Inflammatory macrophage treated with lipopolysaccharide for 4 hours (primary cell): ENCODE measurements at places on chromosomes 1 and 21.

DNA sequence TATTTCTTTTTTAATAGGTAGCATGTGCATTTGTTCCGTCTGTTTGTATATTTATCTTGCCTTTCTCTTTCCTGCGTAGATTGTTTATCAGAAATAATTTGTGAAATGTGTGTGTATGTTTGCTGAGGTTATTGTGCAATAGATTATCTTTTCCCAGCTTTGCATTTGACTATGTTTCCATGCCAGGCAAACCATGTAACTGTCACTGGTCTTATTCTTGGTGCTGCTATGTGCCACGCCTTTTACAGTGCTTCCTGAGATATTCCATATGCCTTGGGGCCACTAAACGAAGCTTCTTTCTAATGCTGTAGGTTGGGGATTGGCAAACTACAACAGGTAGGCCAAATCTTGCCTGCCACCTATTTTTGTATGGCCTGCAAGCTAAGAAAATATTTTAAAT is 598.8 kb downstream of the PLPP3 start:
- DNase-seq: no peak

DNA sequence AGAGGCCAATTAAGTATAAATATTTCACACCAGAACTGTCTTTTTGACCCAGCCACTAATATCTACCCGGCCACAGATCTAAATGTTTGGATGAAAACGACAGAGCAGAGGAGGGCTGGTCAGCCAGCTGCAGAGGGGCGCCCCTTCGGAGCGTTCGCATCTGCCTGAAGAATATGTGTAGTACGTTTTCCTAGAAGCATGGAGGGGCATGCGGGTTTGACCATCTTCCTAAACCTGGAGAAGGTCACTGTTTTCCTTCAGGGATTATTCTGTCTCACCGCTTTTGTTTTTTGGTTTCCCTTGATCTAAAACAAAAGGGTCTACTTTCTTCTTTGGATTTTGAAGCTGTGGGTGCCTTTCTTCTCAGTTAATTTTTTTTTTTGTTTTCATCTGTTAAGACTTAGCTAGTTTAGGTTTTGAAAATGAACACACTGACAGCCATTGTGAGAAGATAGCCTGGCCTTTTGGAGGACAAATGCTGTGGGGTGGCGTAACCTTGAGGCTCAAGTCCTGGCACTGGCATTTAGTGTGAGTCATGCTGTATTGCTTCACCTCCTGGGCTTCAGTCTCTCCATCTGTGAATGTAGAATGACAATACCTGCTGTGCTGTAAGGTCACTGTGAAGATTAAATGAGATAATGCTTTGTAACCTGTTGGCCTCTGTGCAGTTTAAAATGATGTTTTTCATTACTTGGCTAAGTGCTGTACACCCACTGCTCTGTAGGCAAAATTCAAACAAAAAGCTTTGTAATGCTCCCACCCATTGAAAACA is 74.1 kb upstream of the IRF2BP2 start:
- DNase-seq: peak; percentile 90

GRCh38 chr21:39713905-39714304 is 31.1 kb upstream of the IGSF5 start:
- no peak for DNase-seq

DNA sequence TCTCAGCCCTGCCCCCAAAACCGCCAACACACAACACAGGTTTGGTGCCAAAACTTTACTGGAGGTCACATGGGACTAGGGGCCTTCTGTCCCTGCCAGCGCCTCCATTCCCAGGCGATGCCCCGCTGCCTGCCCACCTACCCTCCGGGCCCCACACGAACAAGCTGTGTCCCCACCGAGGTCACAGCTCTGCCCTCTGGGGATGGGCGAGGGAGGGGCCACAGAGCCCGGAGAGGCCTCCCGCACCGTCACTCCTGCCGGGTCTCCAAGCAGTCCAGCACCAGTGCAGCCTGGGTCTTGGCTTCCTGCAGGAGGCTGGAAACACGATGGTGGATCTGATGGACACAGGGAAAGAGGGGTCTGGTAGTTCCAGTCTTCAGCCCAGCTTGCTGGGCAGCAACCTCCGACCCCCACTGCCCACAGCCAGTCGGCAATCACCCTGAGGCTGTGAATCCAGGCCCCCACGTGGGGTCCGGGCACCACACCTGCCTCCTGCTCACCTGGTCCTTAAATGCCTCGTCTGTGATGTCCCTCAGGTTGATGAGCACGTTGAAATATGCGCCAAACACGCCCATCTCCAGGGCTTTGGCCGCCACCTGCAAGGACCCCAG is 18.5 kb downstream of the FTCD start:
- DNase-seq: no peak

DNA sequence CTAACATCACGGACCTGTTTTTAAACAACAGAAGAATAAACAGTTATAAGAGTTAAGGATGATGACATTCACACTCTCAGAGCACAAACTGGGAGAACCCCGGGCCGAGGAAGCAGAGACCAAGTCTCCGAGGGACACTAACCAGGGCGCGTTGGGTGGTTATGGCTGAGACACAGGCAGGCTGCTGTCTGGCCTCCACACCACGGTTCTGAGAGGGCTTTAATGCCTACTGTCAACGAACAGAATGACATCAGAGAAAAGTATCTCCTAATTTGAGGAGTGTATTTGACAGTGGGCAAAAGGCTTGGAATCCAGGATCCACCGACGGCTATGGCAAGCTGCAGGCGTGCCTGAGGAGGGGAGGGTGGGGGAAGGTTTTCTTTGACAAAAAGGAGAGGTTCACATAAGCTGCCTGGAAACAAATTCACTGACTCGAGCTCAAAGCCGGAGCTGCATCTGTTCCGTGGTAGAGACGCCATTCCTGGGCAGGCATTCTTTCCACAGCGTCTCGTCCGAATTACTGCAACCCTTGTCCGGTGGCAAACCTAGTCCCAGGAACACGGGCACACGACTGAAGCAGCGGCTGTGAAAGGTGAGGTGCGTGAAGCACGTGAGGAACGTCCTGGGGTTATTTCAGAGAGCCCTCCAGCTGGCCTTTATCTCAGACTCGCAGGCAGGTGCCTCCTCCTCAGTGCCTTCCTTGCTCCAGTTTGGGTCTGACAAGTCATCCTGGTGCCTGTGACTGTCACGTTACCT is 9.4 kb downstream of the POFUT2 start:
- DNase-seq: no peak

GRCh38 chr1:86146566-86146965 is 10.0 kb downstream of the COL24A1 start:
- no peak for DNase-seq

DNA sequence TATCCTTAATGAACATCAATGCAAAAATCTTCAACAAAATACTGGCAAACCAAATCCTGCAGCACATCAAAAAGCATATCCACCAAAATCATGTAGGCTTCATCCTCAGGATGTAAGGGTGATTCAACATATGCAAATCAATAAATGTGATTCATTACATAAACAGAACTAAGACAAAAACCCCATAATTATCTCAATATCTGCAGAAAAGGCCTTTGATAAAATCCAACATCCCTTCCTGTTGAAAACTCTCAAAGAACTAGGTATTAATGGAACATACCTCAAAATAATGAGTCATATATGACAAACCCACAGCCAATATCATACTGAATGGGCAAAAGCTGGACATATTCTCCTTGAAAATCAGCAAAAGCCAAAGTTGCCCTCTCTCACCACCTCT is 54.6 kb upstream of the DEPDC1 start:
- DNase-seq: no peak

DNA sequence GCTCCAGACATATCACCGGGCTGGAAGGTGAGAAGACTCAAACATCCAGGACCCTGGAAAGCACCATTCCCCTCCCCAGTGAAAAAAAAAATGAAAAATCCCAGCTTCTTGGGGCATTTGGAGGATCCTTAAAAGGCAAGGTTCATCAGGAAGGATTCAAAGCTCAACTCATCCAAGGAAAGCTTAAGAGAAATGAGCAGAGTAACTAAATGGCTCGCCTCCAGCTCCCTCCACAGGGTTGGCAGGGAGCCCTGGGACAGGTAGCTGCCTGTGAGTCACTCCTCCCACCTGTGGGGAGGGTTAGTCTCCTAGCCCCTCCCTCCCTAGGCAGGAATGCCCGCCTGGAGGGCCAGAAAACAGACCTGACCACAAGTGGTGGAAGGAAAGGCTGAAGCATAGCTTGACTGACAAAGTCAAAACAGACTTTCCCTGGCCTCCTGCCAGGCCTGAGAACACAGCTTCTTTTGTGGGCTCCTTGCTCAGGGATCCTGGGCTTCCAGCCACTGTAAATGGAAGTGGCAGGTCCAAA is 712 bp upstream of the LAMB3 start:
- no peak for DNase-seq

GRCh38 chr1:151352021-151352718 is 5.1 kb upstream of the RFX5 start:
- peak; percentile 14 for DNase-seq

DNA sequence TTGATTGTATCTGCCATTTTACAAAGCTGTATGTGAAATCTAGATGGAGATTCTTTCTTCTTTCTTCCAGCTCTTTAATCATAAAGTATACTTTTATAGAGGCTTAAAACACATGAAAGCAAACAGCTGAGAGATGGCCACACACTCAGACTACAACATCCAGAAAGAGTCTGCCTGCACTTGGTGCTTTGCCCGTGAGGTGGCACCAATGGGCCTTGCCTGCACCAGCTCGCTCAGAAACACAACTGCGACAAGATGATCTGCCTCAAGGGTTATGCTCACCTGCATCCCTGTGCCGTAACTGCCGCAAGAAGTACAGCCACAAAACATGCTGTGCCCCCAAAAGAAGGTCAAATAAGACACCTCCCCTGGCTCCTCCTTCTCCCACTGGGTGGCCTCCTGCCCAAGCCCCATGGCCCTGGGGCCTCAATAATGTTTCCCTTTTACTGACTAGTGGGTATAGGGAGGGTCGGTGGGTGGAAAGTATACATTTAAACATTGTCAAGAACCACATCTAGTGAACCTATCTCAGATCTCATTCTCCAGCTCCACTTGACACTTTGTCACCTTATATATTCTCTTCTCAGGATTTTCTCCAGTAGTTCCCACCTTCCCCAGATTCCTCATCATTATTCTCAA is 66.7 kb upstream of the ANGPTL3 start:
- DNase-seq: no peak
